ENCODE measurements at places on chromosomes 11 and 22.
A peak's percentile ranks its signal among the peaks of the same experiment; 100 is the strongest.

DNA sequence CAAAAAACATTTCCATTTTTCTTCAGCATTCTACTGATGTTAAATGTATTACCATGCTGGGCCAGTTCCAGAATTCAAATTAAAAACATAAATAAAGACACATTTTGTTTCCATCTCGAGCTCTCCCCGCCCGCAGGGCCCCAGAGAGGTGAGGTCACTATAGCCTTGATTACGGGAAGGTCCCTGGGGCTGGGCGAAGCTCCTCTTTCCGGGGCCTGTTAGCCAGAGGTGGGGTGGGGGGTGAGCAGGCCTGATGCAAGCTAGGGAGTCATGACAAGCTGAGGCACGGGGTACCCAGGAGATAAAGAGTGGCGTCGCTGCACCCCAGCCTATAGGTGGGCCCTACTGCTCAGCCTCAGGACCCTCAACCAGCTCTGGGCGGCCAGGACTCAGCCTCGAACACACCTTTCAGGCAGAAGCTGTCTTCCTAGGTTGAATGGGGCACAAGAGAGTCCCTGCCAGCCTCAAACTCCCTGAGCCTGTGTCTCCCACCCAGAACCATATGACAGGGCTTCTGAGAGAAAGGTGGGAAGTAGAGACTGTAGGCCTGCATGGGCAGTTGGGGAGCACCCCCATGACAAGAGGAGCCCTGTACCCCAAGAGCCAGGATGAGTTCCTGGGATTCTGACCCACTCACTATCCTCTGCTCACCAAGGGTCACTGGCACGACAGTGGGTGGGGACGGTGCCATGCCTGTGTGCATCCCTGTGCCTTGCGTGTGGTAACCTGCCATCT lies 34.8 kb downstream of the KCNQ1OT1 start:
- DNase-seq, result no peak

DNA sequence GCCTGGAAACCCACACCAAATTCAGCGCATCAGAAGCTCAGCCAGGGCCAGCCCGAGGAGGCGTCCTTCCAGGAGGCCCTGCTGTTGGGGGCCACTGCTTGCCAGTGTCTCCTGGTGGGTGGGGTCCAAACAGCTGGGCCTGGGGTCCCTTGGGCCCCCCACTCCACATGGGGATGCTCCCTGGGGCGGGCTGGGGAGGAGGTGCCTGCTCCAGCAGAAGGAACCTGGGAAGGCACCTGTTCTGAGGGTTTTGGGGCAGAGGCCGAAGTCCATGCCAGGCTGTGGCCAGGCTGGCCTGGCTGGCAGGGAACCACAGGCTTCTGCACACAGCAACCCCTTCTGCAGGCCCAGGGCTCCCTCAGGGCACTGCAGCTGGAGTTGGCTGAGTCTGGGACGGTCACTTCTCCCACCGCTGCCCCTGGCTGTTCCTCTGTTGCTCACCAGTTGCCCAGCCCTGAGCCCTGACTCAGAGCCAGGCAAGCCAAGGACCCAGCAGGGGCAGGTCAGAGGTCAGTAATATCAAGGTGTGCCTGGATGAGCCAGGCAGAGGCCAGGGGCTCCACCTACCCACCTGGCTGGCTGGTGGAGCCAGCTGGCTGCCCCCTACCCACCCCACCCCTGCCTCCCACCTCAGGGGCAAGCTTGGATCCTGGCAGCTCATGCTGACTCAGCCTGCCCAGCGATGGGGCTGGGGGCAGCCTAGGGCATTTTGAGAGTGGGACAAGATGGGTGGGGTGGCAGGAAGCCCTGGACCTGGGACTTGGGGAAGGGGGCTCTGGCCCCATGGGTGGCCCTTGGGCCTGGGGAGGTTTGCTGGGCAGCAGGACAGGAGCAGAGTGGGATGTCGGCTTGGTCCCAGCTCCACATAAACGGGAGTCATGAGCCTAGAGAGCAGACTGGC lies 12.0 kb upstream of the PHLDA2 start:
- DNase-seq, result no peak

DNA sequence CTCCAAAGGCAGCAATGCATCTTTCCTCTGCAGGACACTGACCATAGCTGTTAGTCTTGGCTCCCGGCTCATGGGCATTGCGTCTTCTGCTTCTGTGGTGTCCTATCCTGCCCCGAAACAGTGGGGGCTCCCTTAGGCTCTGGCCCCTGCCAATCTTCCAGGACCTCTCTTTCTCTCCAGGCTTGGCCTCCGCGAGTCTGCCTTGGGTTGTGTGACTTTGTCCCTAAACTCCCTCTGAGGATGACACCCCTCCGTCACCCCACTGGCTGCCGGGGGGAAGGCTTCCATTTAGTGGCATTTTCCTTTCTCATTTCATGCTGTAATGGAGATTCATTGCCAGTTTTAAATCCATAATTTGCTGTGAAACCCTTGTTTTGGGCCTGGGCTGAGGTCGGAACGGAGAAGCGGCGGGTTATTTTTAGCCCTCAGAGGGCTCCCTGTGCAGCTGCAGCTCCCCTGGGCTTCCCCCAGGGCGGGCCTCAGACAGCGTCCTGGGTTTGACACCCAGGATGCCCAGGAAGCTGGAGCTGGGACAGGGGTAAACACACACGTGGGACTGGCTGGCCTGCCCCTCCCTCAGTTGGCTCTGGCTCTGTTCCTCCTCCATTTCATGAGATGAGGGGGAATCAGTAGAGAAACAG lies 156.1 kb downstream of the ST3GAL4 start:
- DNase-seq, result no peak

GRCh38 chr11:85027346-85027745 lies 599.8 kb downstream of the DLG2 start:
- no peak for DNase-seq

DNA sequence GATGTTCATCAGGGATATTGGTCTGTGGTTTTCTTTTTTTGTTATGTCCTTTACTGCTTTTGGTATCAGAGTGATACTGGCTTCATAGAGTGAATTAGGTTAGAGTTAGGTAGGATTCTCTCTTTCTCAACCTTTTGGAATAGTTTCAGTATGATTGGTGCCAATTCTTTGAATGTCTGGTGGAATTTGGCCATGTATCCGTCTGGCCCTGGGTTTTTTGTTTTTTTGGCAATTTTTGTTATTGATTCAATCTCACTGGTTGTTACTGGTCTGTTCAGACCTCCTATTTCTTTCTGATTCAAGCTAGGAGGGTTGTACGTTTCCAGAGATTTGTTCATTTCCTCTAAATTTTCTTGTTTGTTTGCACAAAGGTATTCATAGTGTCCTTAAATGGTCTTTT lies 54.4 kb downstream of the ATXN10 start:
- DNase-seq, result no peak

DNA sequence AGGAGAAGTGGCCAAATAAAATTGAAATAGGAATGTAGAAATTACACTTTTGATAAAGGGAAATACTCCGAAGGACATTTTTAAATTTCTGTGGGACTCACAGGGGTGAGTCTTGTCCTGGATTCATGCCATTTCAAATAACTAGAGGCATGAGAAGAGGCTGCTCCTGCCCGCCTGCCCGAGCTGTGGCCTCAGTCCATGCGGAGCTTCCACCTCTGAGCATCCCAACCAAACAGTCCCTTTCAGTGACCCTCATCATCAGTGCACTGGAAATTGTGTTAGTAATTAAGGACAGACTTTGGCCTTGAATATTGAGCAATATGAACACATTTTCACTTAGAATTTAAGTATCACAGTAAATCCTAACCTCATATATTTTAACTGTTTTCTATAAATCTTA lies 25.6 kb downstream of the GRIA4 start:
- DNase-seq, result no peak

DNA sequence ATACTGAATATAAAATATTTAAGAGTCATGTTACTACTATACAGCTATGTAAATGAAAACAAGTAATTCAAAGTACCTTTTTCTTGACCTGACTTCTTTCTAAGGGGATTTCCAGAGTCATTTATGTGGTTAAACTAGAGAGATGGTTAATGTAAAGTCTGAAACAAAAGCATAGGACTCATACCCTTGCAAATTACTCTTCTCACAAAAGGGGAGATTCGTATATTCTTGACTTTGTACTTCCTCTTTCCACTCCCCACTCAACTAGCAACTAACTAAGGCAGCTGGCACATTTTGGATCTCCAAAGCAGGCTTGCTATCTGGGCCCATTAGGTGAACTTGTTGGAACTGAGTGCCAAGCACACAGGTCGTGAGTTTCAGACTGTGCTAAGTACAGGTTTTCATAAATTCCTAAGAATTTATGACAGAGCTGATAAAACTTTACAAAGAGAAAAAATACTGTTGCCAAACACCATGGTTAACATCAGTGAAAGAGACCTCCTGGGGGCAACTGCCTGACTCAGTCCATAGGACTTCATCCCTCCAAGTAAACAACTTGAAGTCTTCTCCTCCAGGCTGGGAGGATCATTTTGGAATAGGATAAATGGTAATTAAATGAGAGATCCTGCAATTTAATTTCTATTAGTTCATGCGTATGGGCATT lies 77.0 kb upstream of the DDI1 start:
- no peak for DNase-seq

DNA sequence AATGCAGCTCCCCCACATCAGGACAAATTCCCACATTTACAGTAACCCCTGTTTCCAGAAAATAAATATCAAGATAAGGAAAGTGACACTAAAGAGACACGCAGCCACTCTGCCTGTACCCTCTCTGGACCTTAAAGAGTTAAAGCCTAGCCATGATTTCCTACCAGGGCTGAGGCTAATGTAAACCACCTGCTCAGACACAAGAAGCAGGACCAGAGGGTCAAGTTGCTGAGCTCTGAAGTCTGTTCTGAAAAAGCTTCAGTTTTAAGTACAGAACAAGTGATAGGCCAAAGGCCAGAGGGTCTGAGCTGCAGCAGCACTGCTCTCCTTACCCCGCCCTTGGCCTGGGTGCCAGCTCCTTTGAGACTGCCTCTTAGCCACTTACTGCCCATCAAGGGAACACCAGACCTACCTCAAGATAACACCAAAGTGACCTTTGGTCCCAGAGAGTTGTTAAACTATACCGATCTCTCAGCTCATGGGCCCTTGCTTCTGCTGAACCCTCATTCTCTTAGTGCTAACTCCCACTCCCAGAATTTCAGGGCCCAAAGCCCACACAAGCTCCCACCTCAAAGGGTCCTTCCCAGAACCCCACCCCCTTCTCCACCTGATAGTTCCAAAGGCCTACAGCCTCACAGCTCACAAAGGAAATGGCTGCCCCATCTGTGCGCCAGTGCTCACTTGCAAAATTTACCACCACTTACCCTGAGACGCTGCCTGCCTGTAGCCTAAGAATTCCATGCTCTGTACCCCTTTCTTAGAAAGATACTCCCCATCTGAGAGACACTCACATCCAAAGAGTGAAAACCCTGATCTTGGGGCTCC lies 40.5 kb downstream of the IL18BP start:
- no peak for DNase-seq

GRCh38 chr11:19093976-19094375 lies 23.0 kb upstream of the ZDHHC13 start:
- no peak for DNase-seq

DNA sequence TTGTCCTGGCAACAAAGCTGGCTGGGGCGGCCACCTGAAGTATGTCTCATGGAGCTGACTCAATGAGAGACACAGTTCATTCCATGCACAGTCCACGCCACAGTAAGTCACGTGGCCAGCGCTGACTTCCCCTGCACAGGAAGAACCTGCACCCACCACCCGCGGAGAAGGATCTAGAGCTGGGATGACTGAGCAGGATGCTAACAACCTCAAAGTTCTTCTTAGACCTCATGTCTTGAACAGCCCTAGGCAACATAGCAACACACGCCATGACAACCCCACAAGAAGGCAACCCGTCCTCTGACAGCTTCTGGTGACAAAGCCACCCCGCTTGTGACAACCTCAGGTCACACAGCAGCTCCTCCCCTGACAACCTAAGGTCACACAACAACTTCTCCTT lies 76.9 kb upstream of the B3GAT1 start:
- no peak for DNase-seq

DNA sequence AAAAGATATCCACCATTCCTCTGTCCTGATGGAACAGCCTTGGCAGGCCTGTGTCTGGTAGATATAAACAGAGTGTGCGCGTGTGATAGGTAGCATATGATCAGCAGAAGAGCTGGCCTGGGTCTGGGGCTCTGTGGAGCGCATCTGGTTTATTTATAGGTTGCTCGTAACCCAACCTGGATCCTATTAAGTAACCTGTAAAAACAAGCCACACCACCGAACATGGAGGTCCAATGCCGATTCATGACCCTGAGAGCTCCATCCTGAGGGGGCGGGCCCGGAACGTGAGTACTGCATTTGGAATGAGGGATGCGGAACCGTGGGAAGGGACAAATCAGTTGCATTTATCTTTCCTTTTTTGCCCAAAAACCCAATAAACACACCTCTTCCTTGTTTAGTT lies 31.9 kb upstream of the APOL5 start:
- DNase-seq, result no peak

- DNase-seq, result no peak
Measured at GRCh38 chr11:120808616-120809050, 215.3 kb upstream of the TBCEL start.

GRCh38 chr11:94134651-94135512 lies 6.2 kb downstream of the PANX1 start:
- no peak for DNase-seq

GRCh38 chr11:69005183-69005630 lies 7.8 kb downstream of the MRGPRF start:
- DNase-seq, result no peak

- no peak for DNase-seq
Measured at GRCh38 chr22:43755452-43755851, 56.7 kb downstream of the EFCAB6 start.

- peak; percentile 38 for DNase-seq
Measured at GRCh38 chr11:12893787-12894672, 115.1 kb upstream of the RASSF10 start.

DNA sequence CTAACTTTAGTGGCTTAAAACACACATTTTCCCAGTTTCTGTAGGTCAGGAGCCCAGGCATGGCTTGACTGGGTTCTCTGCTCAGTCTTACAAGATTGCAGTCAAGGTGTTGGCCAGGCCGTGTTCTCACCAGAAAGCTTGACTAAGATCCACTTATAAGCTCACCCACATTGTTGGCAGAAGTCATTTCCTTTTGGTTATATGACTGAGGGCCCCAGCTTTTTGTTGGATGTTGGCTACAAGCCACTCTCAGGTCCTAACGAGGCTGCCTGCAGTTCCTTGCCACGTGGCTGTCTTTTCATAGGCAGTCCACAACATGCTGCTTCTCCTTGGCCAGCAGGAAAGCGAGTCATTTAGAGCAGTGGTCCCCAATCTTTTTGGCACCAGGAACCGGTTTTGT lies 79.3 kb upstream of the CRTAM start:
- DNase-seq, result no peak

GRCh38 chr11:121029153-121029552 lies 5.3 kb downstream of the TBCEL start:
- no peak for DNase-seq

DNA sequence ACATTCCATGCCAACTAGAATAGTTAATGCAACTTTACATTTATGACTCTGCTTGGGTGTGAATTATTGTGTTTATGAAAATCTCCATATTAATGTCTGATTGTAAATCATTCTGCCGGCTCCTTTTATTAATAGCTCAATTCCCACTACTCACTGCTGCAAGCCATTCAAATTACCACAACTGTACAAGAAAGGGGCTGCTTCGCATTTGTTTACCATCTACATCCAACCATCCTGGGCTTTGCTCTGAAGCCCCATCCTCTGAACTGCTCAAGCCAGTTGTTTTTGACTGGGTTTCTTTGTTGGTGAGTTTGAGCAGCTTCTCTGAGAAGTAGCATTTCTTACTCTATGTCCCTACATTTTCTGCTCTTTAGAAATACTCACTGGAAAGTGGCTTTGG lies 451.6 kb upstream of the CADM1 start:
- DNase-seq, result no peak

All from caudate nucleus (tissue), 63 donors.